Umbilical cord (tissue), 2 donors: ENCODE measurements at places on chromosomes 7 and 10.

GRCh38 chr10:126218778-126219649 lies 169.3 kb downstream of the ADAM12 start:
- no peak for DNase-seq

- no peak for DNase-seq
These were observed 144.0 kb upstream of the MKLN1 start for GRCh38 chr7:131183611-131184119.

- no peak for DNase-seq
These were observed 299.9 kb downstream of the RPS24 start for GRCh38 chr10:78333362-78334143.

- no peak for DNase-seq
These were observed 20.6 kb downstream of the ZNF777 start for GRCh38 chr7:149440222-149440621.

DNA sequence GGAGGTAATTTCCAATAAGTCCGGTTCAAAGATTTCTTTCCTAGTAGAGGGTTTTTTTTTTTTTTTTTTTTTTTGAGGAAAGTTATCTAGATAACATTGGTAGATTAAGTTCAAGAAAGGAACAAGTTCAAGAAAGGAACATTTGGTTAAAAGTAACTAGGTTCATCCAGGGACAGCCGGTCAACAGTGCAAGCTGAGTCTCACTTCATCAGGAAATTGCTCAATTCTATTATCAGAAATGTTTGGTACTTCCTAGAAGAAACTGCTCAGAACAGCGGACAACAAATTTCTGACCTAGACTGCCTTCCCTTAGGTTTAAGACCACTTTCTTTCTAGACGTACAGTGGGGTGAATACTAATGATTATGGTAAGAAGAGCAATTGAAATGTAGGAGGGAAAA lies 3.7 kb upstream of the IL2RA start:
- no peak for DNase-seq

DNA sequence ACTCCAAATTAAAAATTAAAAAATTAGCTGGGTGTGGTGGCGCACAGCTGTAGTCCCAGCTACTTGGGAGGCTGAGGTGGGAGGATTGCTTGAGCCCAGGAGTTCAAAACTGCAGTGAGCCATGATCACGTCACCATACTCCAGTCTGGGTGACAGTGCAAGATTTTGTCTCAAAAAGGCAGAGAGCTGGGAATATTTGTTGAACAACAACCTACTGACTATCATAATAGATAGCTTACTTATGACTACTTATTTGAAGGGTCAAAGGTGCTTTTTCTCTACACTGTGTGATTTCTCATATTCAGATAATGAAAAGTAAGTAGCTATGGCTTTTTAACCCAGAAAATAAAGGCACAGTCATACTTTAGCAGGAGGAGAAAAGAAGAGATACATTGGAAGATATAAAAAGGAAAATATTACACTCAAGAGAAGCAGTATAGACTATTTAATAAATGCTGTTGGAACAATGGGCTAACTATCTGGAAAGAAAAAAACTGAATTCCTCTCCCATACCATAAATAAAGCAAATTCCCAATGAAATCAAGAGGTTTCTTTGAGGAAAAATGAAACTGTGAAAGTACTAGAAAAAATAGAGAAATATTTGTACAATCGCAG lies 6.7 kb downstream of the GSDME start:
- DNase-seq, result no peak

DNA sequence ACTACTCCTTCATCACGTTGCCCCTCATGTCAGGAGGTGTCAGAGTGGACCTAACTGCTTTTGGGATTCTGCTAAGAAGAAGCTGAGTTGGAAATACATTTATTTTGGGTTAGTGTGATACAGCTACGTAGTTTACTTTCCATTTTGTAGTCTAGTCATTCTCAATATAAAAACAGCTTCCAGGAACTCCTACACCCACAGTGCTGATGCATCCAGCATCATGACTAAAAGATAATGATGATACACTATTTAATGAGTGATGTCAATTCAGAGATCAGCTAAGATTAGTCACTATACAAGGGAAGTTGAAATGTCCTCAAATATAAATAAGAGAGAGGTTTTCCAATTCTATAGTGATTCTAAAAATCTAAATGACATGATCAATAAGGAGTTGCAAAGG lies 264.2 kb upstream of the SLC26A5 start:
- DNase-seq, result no peak

GRCh38 chr10:105857268-105858264 lies 1216.5 kb downstream of the SORCS3 start:
- no peak for DNase-seq

- no peak for DNase-seq
These were observed 186.1 kb upstream of the ZWINT start for GRCh38 chr10:56547163-56547562.
